ENCODE measurements at places on chromosomes 5 and 9.

- DNase-seq: no peak
These were observed 334.0 kb upstream of the PUM3 start for GRCh38 chr9:3177936-3178335.

GRCh38 chr5:131545845-131546244 lies 89.2 kb downstream of the RAPGEF6 start:
- no peak for DNase-seq

DNA sequence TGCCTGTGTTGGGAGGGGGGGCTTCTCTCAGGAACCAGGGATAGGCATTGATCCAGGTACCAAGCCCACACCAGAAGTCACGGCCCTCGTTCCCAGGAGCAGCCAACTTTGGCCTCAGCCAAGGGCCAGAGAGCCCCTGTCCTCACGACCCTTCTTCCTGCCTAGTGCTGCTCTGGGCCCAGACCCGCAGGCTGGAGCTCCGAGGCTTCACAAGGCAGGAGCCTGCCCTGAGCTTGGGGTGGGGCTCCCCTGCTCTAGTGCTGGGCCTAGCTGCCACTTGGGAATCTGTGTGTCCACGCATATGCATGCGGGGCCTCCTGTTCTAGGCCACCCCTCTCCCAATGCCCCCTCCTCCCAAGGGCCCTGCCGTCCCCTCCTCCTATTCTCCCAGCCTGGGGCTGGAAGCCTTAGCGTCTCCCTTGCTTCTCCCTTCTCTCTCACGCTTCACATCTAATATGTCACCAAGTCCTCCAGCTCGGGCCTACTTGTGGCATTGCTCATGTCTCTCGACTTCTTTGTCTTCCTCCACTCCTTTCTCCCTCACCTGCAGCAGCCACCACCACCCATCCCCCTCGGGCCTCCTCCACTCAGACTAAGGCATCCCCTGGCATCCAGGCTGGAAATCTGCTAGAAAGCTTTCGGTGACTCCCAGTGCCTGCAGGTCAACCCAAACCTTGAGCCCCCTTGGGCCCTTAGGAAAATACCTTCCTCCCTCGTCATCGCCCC lies 3.4 kb downstream of the UNC5A start:
- no peak for DNase-seq

DNA sequence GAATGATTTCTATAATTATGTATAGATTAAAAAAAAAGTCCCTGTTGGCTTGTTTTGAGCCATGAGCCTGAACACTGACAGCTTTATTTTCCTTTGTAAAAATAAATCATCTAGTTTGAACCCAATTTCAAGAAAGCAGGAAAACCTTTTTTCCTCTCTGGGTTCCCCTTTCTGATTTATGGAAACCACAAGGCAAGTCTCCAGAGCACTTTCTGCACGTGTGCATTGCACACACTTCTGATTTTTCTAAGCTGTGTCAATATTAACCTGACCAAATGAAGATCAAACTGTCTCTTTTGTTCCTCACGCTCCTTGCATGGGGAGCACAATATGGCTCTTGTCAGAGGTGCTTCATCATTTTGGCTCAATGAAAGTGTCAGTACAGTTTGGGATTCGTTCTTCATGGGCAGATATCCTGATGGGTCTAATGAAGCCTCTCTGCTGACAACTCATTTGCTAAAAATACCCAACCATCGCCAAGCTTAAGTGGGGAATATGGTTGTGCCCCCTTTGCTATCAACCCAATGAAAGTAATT lies 39.2 kb upstream of the PCA3 start:
- no peak for DNase-seq

DNA sequence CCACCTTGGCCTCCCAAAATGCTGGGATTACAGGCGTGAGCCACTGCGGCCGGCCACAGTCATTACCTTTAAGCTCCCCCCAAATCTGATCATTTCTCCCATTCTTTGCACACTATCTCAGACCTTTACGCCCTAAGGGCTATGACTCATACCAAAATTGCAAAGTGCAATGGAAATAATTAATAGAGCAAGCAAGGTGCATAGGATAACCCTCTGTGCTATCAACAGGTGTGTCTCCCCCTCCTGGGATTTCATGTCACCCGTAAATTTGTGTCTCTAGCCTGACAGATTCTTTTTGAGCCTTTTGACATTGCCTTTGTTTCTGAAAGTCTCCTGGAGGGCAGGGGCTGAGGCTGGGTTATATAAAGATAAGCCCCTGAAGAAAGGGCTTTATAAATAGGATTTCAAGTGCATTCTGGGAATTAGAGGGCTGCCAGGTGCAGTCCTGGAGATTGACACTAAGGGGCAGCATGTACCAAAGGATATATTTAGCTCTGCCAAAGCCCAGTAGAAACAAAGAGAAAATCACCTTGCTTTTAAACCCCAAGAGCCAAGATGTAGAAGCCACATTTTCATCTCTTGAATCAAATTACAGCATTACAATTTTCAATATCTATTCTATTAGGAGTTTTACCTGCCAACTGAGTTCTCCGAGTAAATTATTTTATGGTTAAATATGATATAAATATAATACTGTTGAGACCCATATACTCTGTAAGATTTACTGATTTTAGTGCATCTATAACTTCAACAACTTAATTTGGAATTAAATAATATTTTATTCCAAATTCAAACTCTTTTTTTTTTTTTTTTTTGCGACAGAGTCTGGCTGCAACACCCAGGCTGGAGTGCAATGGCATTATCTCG lies 18.2 kb downstream of the S100Z start:
- DNase-seq: peak; percentile 74

DNA sequence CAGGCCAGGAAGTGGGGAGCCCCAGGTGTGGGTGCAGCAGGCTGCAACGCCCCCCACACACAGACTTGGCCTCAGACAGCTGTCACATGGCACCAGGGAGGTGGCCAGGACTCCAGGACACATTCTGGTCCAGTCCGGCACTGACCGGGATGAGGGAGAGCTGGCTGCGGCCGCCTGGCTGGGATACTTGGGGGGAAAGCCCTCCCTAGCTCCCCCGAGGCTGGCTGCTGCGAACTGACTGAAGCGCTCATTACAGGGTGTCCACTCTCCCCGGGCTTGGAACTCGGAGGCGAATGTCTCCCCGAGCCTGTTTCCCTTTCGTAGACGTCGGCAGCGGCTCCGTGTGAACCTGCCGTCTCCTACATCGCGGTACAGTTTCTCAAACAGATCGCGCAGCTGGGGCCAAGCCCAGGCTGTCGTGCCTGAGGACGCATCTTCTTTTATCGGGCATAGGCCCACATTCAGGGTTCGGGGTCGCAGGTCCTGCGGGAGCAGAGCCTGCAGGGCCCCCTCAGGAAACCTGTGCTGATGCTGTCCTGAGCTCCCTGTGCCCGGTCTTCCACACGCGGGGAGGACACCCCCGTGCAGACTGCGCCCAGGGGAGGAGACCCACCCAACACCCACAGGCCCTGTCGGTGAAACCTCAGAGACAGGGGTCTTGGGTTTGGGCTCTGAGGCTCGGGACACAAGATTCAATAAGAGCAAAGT lies 19.8 kb downstream of the NACC2 start:
- DNase-seq: no peak

DNA sequence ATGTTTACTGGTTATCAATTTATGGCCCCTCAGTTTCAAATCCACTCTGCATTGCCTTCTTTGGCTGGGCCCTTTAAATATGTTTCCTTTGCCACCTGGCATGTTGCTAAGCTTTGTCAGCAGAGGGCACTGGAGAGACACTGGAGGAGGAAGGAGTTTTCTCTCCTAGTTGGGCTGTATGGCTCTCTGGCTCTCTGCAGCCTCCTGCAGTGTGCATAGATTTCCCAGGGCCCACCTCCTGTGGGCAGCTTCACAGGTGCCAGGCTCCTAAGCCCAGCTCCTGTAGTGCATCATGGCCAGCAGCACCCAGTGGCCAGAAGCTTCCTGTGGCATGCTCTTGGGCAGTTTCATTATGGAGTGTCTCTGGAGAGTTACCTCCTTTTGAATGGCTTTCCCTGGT lies 23.3 kb downstream of the CAVIN4 start:
- DNase-seq: peak; percentile 71

GRCh38 chr9:128600099-128600498 lies 47.7 kb downstream of the SPTAN1 start:
- DNase-seq: no peak

DNA sequence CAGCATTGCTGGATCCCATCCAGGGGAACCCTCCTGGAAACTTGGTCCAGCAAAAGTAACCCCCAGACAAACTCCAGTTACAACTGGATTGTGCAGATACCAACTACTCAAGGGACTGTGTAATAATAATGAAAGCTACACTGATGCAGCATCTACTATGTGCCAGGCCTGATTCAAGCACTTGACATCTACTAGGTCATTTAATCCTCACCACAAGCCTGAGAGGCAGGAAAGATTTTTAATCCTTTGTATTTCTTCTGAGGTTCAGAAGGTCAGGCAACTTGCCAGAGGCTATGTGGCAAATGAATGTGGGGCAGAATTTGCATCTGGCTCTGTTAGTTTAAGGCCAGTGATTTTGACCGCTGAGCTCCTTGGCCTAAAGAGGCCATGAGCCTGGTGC lies 29.5 kb upstream of the FOXI1 start:
- DNase-seq: no peak

DNA sequence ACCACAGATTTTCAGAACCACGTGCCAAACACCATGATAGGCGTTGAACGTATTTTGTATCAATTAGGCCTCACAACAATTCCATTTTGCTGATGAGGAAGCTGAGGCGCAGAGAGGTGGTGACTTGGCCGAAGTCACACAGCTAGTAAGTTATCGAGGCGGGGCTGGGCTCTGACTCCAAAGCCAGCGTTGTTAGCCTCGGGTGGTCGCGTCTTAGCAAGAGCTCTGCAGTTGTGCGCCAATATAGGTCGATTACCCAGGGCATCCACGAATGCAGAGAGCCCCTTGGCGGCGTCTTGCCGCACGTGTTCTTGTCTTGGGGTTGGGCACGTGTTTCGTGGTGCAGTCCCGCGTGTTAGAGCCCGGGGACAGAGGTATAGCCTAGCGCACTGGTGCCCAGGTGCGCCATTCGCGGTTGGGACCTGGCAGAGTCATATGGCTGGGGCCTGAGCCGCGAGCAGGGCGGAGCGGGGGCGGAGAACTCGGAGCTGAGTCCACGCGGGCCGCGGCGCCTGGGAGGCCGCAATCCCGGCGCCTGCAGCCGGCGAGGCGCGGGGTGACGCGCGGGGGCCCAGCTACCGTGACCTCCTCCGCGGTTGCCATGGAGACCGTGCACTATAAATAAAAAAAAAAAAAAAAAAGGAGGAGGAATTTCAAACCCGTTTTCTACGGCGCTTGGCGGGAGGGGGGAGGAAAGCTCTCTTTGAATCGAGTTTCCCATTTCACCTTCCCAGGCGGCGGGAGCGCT lies 62.3 kb downstream of the CXXC5 start:
- DNase-seq: no peak

- no peak for DNase-seq
These were observed 7.3 kb downstream of the PCDH1 start for GRCh38 chr5:141870871-141871270.

GRCh38 chr5:6861036-6861435 lies 147.8 kb downstream of the TENT4A start:
- no peak for DNase-seq

DNA sequence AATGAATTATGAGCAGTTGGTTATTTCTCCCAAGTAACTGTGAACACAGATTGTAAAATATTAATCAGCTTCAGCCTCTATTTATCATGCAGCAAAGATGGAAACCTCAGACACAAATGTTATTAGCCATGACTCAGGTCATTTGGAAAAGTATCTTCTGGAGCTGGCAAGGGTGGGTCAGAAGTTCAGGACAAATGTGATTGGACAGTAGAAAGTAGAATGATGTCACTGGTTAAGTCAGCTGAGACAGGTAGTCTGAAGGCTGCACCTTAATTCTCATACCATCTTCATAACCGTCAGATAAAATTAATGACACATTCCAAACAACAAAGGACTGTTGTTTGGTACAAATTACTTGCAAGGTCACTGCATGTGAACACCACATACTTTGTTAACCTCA lies 140.2 kb downstream of the EMB start:
- DNase-seq: no peak

DNA sequence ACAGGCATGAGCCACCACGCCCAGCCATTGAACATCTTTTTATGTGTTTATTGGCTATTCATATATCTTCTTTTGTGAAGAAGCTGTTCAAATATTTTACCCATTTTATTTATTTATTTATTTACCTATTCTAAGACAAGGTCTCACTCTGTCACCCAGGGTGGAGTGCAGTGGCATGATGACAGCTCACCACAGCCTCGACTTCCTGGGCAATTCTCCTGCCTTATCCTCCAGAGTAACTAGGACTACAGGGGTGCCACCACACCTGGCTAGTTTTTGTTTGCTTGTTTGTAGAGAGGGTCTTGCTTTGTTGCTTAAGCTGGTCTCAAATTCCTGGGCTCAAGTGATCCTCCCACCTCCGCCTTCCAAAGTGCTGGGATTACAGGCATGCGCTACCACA lies 33.5 kb downstream of the NAIF1 start:
- DNase-seq: no peak

- peak; percentile 63 for DNase-seq
These were observed 25.2 kb downstream of the CCL28 start for GRCh38 chr5:43386960-43387362.

GRCh38 chr5:110807169-110807568 lies 68.4 kb downstream of the SLC25A46 start:
- DNase-seq: no peak

DNA sequence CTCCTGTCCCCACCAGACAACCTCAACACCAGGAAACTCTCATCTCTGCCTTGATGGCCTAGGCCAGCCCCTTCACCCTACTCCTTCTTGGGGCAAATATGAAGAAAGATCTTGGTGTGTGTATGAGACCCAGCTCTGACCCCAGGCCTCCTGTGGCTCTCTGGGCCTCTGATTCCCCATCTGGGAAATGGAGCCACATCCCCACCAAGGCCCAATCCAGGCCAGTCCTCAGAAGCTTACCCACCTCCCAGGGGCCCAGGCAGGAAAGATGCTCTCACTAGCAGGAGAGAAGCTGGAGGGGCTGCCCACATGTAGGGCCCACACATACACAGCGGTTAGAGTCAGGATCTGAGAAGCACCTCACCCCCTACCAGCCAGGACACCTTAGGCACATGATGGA lies 38.9 kb downstream of the BICD2 start:
- DNase-seq: no peak

DNA sequence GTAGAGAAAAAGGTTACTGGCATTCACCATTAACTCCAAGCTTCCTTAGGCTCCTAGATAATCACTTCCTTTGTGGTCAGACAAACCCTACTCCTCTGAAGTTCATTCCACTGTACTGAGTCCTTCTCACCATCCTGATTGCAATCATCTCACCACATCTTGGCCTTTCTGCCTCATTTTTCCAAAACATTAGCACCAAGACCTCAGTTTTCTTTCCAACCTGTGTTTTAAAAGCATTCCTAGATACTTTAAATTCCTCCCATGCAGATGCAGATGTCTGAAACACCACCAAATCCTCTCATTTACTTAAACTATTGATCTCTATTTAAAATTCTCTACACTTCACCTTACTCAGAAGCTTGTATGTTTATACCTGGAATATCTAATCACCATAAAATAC lies 961.3 kb upstream of the CTNND2 start:
- DNase-seq: no peak

GRCh38 chr9:18689921-18690320 lies 216.0 kb downstream of the ADAMTSL1 start:
- no peak for DNase-seq

DNA sequence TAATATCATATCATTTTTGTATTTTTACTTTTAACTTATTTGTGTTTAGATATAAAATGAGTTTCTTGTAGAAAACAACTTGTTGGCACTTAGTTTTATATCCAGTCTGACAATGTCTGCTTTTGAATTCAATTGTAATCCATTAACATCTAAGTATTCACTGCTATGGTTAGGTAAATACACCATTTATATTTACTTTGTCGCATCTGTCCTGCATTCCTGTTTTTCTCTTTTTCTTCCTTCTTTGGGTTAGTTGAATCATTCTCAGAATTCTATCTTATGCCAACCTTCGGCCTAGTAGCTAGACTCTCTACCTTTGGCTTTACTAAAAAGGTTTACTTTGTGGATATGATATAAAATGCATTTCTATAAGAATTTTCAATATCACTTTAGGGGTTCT lies 107.6 kb downstream of the PLCXD3 start:
- DNase-seq: no peak
